ENCODE measurements at places on chromosomes 4 and X.

DNA sequence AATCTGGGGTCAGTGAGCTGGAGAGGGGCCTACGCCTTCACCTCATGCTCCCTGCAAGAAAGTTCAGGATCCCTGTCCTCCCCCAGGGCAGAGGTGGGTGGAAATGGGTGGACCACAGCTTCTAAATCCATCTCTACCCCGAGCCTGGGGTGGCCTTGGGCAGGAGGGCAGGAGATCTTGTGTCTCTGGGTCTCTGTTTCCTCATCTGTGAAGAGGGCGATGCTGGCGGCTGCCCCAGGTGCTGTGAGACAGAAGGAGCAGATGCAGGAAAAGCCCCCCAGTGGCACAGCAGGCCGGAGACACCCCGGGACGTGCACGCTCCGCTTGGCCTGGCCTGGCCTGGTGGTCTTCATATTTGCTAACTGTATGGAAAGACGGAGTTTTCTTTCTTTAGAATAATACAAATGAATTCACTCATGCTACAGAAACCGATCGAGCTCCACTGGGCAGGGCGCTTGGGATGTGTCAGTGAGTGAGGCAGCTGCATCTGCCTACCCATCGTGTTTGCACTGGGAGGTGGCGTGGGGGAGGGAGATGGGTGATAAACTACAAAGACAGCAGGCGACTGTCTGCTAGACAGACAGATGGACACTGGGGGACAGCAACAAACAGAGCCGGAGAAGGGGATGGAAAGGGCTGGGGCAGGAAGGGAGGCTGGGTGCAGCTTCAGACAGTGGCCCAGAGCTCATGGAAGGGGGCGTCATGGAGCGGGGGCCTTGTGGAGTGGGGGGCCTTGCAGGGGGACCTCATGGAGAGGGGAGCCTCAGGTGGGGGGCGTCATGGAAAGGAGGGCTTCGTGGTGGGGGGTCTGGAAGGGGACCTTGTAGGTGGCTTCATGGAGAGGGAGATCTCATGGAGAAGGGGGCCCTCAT, 136.2 kb downstream of the CPZ start:
- no peak for DNase-seq

- no peak for DNase-seq
These were observed 154.0 kb upstream of the AADAT start for GRCh38 chr4:170243662-170244288.

- no peak for DNase-seq
These were observed 161.5 kb upstream of the SFRP2 start for GRCh38 chr4:153950100-153950979.

- DNase-seq: no peak
These were observed 171.2 kb downstream of the PPP3CA start for GRCh38 chr4:101175896-101176676.

DNA sequence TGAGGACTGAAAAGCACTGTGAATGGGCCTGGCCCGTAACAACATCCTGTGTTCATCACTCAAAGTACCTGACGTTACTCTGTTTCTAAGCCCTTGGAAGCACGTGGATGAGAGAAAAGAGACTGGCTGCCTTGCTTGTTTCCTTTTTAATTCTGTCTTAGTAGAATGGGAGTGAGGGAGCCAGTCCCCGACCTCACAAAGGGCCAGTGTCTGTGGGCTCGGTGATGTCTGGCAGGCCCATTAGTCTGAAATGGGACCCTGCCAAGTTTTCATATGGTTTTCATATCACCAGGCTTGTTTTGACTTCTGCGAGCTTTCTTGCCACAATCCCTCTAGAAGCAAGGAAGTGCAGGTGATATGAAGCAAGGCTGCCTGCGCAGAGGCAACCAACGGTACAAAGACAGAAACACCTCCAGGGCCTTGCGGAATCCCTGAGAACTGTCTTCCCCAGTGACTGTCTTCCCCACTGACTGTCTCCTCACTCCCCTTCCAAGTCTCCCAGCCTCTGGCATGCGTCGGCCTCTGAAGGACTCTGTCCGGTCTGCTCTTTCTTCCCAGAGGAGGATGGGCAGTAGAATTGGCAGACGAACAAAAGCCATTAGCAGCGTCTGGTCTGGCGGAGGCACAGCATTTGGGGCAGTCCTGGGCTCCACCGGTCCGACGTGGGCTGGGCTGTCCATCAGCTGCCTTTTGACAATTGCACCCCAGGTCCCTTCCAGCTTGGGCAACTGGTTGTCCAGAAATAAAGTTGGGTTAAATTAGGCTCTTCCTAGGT, 20.2 kb upstream of the RASL11B start:
- DNase-seq: no peak

- no peak for DNase-seq
These were observed 275.5 kb downstream of the PCDH10 start for GRCh38 chr4:133424605-133425004.

DNA sequence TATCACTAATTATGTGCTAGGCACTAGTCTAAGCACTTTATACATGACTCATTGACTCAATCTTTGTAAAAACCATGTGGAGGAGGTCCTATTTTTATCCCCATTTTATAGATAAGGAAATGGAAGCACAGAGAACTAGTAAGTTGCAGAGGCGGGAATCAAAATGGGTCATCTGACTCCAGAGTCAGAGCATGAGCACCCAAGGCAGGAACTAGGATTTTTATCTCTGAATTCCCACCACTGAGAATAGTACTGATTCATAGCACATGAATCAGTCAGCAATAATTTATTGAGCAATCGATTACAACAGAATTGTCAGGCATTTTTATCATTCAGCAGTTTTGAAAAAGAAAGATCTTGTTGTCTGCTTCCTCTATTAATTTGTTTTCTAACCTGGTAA, 19.3 kb downstream of the SCARB2 start:
- DNase-seq: no peak

DNA sequence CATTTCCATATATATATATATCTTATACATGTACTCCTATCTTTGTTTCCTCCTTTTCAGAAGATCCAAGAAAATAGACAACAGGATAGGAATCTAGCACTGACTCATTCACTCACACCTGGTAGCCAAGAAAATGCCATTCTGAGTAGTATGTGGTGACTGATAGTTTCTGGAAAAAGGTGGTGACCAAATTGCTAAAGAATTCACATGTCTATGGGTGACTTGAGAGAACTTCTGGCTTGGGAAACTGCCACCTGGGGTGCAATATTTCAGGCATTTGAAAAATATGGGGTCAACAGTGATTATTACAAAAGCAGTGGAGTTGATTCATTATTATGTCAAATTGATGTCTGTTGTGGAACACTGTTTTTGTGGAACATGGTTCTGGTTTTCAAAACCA, 605.1 kb downstream of the PCDH18 start:
- no peak for DNase-seq

DNA sequence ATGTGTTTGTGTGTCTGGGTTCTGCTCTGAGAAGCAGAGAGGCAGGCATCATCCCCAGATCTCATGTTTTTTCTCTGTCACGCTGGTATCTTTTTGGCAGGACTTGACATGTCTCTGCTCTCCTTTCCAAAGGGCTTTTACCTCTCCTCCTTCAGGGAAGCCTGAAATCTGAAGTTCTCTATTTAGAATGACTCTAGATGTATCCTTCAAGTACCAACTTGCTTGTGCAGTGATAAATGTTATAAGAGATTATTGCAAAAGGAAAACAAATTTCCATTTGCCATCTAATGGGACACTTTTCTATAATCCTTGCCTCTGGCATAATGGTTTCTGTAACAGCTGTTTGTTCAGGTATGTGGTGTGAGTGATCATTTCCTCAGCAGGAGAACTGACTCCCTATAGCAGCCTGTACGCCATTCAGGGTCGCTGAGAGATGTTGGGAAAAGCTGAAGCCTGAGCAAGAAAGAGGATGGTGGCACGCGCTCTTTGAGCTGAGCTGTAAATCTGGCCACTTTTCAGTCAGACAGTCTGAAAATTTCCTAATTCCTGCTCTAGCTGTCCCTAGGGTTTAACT, 72.5 kb downstream of the CNGA2 start:
- DNase-seq: no peak

DNA sequence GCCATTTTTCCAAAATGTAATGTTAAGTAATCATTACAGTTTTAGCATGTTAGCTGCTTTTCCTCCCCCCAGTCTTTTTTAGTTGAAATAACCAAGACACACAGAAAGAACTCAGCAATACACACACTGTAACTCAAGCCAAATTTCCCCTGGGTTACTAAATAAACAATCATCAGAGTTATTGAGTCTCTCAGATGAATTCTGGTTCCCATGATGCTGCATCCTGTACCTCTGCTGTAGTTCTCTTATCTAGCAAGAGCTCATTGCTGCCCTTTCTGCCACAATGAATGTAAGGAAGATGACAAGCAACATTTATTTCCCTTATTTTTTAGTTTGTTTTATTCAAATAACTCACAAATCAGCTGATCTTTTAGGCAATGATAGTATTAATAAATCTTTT, 185.1 kb downstream of the ARHGAP6 start:
- no peak for DNase-seq

DNA sequence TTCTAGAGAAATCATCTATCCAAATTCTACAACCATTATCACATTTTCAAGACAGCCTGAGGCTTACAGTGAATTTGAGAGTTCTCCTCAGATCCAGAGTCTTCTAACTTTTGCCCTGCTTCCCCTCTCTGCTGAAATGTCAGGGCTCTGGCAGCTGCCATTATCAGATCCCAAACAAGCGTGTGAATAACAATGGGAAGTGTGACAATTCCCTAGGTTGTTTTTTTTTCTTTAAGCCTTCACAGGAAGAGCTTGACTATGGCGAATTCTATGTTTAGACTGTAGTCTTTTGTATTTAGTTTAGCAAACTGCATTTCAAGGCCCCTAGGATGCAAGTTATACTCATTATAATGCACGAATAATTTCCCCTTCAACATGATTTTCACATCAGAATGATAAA, 61.3 kb upstream of the KDR start:
- DNase-seq: no peak

GRCh38 chrX:120468071-120468470, 1.0 kb downstream of the LAMP2 start:
- DNase-seq: no peak

DNA sequence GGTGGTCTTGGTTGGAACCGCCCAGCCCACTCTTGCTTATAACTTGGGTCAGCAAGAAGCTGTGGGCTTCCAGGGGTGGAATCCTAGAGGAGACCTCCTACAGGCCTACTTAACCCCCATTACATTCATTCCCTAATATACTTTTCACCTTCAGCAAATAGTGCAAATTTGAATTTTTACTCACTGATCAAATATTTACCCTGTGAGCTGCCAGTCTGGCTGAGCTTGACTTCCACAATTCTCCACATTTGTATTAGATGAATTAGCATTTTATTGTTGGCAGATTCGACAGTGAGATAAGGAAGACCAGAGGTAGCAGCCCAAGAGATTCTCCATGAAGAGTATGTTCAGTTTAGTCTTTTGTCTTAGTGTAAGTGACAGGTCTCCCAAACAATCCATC, 199.6 kb downstream of the BCOR start:
- DNase-seq: no peak

- DNase-seq: no peak
These were observed 27.0 kb downstream of the MAGEE1 start for GRCh38 chrX:76454456-76454927.

GRCh38 chr4:138941037-138941436, 74.5 kb upstream of the NOCT start:
- DNase-seq: no peak

- DNase-seq: peak; percentile 1
These were observed 48.3 kb downstream of the PDK3 start for GRCh38 chrX:24513416-24513815.

DNA sequence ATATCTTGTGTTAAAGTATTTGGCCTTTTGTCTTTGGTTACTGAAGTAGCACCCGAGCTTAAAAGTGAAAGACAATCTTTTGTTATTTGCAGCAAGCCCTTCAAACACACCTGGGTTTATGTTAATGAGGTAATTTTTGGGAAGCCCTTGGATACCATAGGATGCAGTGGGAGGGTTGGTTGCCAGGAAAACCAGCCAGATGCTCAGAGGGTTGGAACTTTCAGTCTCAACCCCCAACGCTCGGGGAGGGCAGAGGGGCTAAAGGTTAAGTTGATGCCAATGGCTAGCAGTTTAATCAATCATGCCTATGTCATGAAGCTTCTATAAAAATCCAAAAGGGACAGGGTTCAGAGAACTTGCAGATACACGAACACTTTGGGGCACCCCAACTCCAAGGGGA, 17.2 kb upstream of the GPR173 start:
- DNase-seq: no peak

DNA sequence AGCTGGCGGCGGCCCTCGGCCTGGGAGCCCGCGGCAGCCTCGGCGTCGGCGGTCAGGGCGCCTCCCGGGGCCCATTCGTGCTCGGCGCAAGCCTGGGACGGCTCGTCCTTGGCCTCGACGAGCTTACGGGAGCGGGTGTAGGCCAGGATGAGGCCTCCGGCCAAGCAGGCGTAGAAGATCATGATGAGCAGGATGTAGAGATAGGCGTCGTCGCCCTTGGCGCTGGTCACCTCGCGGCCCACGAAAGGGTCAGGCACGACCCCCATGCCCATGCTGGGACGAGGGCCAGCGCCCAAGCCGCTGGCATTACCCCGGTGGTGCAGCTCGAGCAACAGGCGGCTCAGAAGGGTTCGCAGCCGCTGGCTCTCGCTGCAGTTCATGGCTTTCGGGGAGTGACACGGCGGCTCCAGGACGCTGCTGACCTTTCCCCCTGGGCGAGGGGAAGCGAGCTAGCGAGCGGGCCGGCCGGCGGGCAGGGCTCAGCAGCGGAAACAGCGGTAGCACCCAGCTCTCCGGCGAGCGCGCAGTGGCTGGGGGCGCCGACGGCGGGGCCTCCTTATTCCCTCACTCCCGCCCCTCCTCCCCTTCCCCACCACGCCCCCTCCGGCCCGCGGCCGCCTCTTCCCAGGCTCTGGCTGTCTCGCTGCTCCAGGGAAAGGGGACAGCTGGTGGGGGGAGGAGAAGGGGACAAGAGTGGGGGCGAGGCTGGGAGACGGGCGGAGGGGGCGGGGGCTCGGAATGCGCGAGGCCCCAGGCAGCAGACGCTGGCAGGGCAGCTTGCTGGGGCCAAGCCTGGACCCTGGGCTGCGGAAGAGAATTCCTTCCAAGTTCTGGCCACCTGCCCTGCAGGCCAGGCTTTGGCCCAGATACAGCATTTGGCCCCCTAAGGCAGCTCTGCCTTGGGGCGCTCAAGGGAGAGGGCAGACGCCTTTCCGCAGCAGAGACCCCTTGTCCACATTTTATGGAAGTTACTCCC, at the start of gene KCNE5:
KCNE5 (minus strand) TSS at position 532 of the 976 bp plus-strand sequence; CDS start at position 380, 152 bp downstream.
- DNase-seq: no peak

GRCh38 chr4:183986291-183986970, 81.3 kb downstream of the STOX2 start:
- DNase-seq: no peak

GRCh38 chr4:119730671-119730950, 102.0 kb upstream of the PDE5A start:
- DNase-seq: no peak

- no peak for DNase-seq
These were observed 289.2 kb upstream of the MAD2L1 start for GRCh38 chr4:120355881-120356280.

DNA sequence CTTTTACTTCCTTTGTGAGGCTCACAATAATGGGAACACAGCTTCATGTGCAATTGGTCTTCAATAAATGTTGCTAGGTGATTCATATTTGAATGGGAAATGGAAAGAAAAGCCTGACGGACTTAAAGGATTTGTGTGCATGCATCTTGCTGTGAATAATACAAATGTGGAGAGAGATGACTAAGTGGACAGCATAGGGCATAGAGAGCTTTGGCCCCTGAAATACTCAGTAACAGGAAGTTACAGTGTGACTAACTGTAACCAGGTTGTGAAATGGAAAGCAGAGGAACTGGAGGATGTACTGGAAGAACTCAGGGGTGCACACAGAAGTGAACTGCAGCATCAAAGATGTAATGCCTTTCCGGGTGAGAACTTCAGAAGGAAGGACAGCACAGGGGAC, 206.7 kb downstream of the MGST2 start:
- DNase-seq: no peak
